ENCODE measurements at places on chromosomes 16 and 17. TPM values are rescaled to one million over a fixed set of nuclear protein-coding genes. Genes with fewer than 3 reads are reported as not detected.

The NACA2 gene
- polyA plus RNA-seq, result 2.4 TPM

The MT1G gene
- polyA plus RNA-seq, result 90.7 TPM

The CWC25 gene
- polyA plus RNA-seq, result 30.2 TPM

The ABCA6 gene
- 6.7 TPM for polyA plus RNA-seq

The SLC13A2 gene
- 16.7 TPM for polyA plus RNA-seq

The SDF2 gene
- polyA plus RNA-seq, result 80.2 TPM

The CNGB1 gene
- 0.11 TPM for polyA plus RNA-seq

The CDH15 gene
- 2.9 TPM for polyA plus RNA-seq

The MLYCD gene
- polyA plus RNA-seq, result 3.7 TPM

The TNP2 gene
- polyA plus RNA-seq, result not detected

The TBC1D3E gene
- polyA plus RNA-seq, result not detected

The C17orf107 gene
- polyA plus RNA-seq, result 3.0 TPM

The KIF2B gene
- polyA plus RNA-seq, result not detected

GRCh38 chr17:28501421-28502284, 4.5 kb upstream of the FOXN1 start:
- DNase-seq, result no peak

DNA sequence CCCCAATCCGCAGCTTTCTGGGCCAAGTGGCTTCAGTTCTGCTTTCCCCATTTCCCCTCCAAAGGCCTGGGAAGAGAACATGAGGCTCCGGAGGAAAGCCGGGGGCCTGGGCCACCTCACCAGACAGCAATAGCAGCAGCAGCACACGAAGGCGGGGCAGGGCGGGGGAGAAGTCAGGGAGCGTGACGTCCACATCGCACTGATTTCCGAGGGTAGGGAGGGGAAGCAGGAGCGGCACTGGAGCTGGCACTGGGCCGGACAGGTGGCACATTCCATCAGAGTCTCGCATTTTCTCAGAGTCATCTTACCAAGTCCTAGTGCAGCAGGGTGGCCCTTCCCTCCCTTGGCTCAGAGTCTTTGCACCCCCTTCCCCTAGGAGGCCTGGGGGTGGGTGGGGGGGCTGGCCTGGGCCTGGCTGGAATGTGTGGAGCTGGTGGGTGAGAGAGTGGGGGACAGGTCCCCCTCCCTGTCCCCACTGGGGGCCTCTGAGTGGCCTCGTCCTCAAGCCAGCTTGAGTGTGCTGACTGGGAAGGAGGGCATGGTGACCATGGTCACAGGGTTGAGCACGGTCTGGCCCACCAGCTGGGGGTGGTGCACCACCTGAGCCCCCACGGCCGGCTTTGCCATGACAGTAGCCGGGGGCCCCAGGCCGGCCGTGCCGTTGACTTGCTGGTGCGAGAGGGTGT, 14.3 kb downstream of the MNT start:
- DNase-seq, result peak; percentile 89

DNA sequence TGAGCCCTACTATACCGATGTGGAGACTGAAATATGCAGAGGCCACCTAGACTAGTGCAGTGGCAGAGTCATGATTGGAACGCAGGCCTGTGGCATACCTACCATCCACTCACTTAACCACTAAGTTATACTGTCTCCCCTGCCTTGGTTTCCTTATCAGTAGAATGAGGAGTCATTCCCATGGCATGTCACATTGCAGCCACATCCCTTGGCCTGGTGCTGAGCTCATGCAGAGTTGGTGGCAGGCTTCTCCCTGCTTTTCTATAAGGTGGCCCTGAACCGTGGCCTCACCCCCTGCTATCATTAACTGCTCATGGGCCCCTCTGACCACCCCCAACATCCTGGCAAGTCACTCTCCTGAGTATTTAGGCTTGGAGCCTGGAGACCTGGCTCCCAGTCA, 212.5 kb downstream of the KATNIP start:
- no peak for DNase-seq

DNA sequence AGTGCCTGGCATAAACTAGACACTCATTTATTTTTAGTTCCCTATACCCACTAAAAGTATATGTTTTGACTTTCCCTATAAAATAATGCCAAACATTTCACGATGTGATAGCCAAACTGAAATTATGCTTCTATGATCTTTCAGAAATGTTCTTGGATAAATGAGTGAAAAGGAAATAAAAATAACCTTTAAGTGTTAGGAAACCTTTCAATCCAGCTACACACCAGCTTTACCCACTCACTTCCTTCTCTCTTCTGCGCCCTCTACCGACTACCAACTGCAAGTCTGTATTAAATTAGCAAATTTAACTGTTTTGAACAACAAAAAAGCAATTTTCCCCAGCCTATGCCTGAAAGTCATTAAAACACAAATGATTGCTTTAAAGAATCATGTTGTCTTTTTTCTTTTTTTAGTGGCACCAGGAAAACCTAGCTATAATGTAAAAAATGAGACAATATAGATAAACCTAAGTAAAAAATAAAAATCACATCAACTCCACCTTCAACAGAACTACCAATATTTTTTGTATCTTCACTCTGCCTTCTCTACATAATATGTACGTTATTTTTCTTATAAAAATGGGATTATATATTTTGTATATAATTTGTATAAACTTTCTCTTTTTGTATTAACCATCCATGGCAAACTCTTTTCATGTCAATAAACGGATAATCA, 13.2 kb upstream of the TMEM100 start:
- no peak for DNase-seq

DNA sequence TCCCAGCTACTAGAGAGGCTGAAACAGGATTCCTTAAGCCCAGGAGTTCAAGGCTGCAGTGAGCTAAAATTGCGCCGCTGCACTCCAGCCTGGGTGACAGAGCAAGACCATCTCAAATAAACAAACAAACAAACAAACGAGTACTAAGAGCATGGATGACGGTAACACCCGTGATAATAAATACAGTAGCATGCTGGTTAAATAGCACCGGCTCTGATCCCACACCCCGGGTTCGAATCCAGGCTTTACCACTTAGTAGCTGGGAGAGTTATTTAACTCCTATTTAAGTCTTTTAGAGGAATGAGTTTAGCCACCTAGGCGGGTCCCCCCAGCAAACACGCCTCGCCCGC, 301 bp upstream of the METTL22 start:
- DNase-seq, result no peak

- no peak for DNase-seq
Measured at GRCh38 chr16:24953721-24954120, 61.4 kb downstream of the ARHGAP17 start.

DNA sequence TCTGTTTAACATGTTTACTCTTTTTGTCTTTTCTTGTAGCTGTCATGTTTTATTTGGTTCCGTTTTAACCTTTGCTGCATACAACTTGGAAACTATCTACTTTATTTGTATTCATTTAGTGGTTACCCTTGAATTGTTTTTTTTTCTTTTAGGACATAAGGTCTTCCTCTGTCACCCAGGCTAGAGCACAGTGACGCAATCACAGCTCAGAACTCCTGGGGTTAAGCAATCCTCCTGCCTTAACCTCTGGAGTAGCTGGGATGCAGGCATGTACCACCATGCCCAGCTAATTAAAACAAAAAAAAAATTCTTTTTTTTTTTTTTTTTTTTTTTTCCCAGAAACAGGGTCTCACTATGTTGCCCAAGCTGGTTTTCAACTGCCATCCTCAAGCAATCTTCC, 29.8 kb upstream of the USP43 start:
- no peak for DNase-seq

DNA sequence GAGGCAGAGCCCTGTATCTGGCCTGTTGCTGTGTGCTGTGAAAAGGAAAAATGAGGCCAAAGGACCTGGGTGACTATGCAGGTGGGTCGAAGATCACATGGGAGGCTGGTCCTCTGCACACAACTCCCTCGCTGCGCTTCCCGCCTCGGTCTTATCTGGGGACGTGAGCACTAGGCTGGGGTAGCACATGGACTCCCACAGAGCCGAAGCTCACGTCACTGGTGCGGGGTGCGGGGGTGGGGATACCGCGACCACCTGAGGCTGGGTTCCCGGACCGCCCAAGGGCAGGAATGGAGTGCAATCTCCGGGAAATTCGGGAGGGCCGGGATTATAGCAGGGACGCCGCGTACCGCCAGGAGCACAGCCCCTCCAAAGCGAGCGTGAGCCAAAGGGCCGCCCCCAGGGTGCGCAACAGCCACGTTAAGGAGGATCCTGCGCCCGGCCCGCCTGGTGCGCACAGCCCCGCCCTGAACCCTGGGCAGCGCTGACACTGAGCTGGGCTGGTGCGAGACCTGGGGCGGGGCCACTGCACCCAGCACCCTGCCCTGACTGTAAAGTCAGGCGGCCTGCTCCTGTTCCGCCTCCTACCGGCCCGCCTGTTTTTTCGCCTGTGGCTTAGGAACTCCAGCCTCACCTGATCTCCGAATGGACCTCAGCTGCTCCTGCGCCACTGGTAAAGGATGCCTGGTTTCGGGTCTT, 4.8 kb downstream of the MT1A start:
- no peak for DNase-seq

- DNase-seq, result peak; percentile 71
Measured at GRCh38 chr17:17044846-17045561, 2.7 kb downstream of the MPRIP start.

DNA sequence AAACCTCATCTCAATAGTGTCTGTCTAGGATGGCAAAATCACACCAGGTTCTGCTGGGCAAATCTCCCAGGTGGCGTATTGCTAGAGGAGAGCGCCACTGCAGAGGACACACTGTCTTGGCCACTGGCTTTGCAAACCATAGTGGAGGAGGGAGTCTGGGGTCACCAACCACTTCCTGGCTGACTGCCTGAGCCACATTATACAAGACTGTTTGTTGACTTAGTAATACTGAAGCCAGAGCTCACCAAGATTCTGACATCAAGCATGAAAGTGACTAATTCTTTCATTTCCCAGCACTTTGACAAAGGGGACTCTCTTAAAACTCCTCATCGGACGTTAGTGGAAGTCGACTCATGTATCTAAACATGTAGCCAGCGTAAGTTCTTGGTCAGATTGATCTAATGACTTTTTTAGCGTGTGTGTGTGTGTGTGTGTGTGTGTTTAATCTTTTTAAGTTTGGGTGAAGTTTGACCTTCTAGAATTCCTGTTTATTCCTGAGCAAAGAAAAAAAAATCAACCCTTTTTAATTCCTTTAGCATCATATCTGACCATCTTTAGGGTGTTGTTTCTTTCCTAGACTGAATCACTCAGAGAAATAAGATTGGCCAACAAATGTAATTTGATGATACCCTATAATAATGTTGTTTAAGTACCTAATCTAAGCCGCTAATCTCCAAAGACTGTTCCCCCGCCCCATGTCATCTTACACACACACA, 13.7 kb downstream of the PITPNC1 start:
- peak; percentile 77 for DNase-seq

GRCh38 chr16:9123401-9123800, 32.0 kb downstream of the HAPSTR1 start:
- no peak for DNase-seq

- no peak for DNase-seq
Measured at GRCh38 chr17:79888009-79888540, 48.8 kb upstream of the CBX4 start.

GRCh38 chr17:3940965-3941698, 23.1 kb downstream of the ATP2A3 start:
- no peak for DNase-seq

- no peak for DNase-seq
Measured at GRCh38 chr17:81071761-81072741, 37.1 kb downstream of the BAIAP2 start.

GRCh38 chr16:6684076-6684673, 648.5 kb upstream of the RBFOX1 start:
- peak; percentile 4 for DNase-seq

GRCh38 chr17:47277921-47278320, 24.3 kb downstream of the ITGB3 start:
- DNase-seq, result no peak

- no peak for DNase-seq
Measured at GRCh38 chr16:68737046-68737729, at the start of gene CDH1. Gene CDH1 (plus strand): TSS chr16:68737292. CDS start chr16:68737416, 124 bp downstream.

- DNase-seq, result no peak
Measured at GRCh38 chr16:50303041-50303604, 36.8 kb downstream of the ADCY7 start.

DNA sequence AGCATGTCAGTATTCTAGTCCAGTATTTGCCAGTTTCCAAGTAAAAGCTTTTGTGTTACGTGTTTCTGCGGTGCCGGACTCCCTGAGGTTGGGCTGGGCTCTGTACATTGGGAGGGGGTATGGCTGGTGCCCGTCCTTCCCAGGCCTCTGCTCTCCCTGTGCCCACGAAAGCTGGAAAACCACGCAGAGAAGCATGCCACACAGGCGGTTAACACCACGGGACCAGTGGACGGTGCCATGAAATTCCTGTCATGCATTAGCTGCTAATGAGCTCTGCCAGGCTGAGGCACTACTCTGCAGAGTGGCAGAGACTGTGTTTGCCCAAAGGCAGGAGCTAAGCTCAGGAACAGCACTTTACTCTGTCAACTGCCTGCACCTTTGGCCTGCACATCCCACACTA, 8.1 kb downstream of the SMIM5 start:
- no peak for DNase-seq

DNA sequence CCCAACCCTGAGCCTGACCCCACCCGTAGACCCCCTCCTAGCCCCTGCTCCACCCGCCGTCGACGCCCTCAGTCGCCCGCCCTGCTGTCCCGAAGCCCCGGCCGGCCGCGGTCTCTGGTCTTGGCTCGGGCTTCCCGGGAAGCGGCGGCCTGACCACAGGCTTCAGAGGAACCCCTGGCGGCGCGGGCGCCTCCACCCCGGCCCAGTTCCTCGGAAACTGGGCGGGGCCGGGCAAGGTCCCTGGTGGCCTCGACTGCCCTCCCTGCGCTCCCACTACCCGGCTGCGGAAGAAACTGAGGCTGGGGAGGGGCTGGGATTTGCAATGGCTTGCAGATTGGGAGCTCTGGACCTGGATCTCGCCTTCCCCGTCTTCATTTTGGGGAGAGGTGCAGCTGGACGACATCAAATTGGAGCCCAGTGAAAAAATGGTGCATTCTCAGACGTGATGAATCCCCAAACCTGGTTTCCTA, 692 bp upstream of the SOCS1 start:
- DNase-seq, result no peak

DNA sequence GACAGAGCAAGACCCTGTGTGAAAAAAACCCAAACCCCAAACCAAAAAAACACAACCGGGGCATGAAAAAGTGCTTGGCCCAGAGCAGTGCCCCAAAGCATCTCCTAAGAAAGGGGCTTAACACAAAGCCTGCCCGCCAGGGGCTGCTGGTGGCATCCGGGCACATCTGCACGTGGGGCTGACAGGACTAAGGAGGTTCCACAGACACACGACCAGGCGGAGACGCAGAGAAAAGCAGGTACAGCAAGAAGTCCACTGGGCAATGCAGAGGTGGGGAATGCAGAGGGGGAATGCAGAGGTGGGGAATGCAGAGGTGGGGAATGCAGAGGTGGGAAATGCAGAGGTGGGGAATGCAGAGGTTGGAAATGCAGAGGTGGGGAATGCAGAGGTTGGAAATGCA, 109.2 kb downstream of the ZNF778 start:
- no peak for DNase-seq

All from renal cortex interstitium (tissue), 15 donors.